ENCODE measurements at places on chromosomes 7 and 10. TPM values are rescaled to one million over a fixed set of nuclear protein-coding genes. Genes with fewer than 3 reads are reported as not detected.

DNA sequence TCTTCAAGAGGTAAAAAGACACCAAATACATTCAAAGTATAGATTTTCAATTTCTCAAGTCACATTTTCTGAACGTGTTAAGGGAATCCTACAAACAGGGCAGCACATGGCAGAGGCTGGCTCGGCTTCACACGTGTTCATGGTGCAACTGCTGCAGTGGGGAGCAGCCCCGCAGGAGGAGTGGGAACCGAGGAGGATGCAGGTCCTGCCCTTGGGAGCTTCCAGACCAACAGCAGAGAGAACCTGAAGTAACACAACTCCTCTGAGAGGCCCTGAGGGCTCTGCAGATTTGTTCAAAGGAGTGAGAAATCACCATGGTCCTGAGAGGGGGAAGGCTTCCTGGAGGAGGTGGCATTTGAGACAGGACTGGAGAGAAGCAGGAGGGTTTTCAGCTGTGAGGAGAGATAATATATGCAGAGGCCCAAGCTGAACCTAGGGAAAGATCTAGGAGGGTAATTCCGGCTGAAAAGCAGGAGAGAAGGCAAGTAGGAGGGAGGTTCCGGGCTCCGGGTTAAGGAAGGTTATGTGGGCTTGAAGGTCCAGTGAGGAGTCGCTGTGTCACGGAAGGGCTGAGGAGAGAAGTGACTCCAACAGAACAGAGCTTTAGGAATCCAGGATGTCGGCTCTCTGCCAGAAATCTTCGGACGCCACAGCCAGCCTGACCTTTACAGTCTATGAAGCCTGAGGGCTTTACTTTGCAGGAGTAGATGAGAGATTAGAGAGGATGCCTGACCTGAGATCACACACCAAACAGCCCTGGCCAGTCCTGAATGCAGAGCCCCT is 77.5 kb downstream of the GPR26 start:
- H3K4me3 ChIP-seq: no peak overlapping the region
- no peak overlapping the region for H3K27ac ChIP-seq
- no peaks in the 10 kb centered on the region for H3K27me3 ChIP-seq
- DNase-seq: no peak
- no peaks in the 10 kb centered on the region for H3K4me1 ChIP-seq

DNA sequence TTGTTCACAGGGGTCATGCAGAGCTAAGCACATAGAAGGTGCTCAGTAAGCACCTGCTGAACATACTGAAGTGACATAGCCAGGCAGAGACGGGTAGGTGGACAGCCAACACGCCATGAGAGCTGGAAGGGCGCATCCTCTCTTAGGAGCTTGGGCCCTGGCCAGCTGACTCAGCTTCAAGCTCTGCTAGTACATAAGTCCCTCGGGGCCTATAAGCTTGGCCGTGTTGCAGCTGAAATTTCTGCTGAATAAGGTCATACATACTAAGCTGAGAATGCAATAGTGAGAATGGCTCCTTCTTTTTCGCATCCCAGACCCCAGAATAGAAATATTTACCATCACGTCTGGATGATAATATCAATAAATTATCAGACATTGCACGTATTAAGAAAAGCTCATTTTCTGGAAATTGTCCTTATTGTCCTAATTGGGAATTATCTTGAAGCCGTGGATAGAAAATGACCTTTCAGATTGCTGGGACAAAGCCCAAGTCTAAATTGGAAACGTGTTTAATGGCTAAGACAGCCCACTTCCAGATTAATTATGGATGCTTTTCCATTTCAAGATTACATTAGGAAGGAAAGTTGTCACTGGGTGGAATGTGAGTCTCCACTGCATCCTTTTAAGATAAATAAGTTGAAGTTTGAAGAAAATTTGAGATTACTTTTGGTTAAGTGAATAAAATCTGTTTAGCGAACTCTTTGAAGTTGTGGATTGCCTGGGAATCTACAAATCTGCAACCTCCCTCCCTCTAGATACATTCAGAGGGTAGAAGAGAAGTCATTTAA is 287.1 kb upstream of the C7orf33 start:
- no peaks in the 10 kb centered on the region for H3K4me1 ChIP-seq
- DNase-seq: no peak
- no peak overlapping the region for H3K4me3 ChIP-seq
- no peaks in the 10 kb centered on the region for H3K36me3 ChIP-seq
- no peaks in the 10 kb centered on the region for H3K27me3 ChIP-seq

DCLRE1A gene
- 7.1 TPM for total RNA-seq

DNA sequence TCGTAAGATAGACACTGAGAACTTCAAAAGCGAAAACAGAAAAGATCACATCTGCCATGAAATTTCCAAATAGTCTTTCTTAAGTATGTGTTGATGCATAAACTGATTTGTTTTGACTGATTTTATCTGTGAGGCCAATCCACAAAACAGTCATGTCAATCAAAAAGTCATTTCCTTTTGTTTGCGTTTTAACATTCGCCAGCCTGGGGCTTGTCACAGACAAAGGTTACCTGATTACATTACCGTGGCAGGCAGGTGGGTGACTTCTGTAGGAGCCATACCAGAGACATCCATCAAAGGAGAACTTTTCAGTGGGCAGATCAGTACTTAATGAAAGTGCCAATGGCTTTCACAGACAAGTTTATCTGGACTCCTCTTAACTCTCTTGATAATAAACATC is 45.5 kb upstream of the BET1 start:
- no peak for DNase-seq
- H3K27ac ChIP-seq: no peak overlapping the region
- no peak overlapping the region for H3K4me3 ChIP-seq
- H3K4me1 ChIP-seq: no peaks in the 10 kb centered on the region
- H3K27me3 ChIP-seq: no peaks in the 10 kb centered on the region
- H3K36me3 ChIP-seq: no peaks in the 10 kb centered on the region
